ENCODE measurements at places on chromosomes 1 and 21. TPM values are rescaled to one million over a fixed set of nuclear protein-coding genes. Genes with fewer than 3 reads are reported as not detected.

ETV3L gene
- polyA plus RNA-seq, result not detected

CDK18 gene
- polyA plus RNA-seq, result 52.0 TPM

GCSAML gene
- polyA plus RNA-seq, result not detected

HRNR gene
- polyA plus RNA-seq, result under 0.01 TPM

APP gene
- polyA plus RNA-seq, result 434 TPM

TTC34 gene
- polyA plus RNA-seq, result 0.20 TPM

SPRR2A gene
- 0.97 TPM for polyA plus RNA-seq

HTR6 gene
- not detected for polyA plus RNA-seq

RGS5 gene
- polyA plus RNA-seq, result 56.5 TPM

KIF14 gene
- 0.07 TPM for polyA plus RNA-seq

FOXD2 gene
- 0.31 TPM for polyA plus RNA-seq

CA14 gene
- polyA plus RNA-seq, result not detected

CIART gene
- polyA plus RNA-seq, result 19.2 TPM

KRTAP21-2 gene
- not detected for polyA plus RNA-seq

ANKRD34A gene
- 1.0 TPM for polyA plus RNA-seq

C1orf53 gene
- 15.4 TPM for polyA plus RNA-seq

IPP gene
- polyA plus RNA-seq, result 13.2 TPM

DCST1 gene
- not detected for polyA plus RNA-seq

SOX13 gene
- polyA plus RNA-seq, result 23.6 TPM

MRAP gene
- polyA plus RNA-seq, result 68.6 TPM

ACTL8 gene
- polyA plus RNA-seq, result not detected

CYP4A11 gene
- not detected for polyA plus RNA-seq

MFSD2A gene
- 1.1 TPM for polyA plus RNA-seq

ELF3 gene
- polyA plus RNA-seq, result 1.0 TPM

POFUT2 gene
- polyA plus RNA-seq, result 68.9 TPM

ZNF593OS gene
- polyA plus RNA-seq, result not detected

ADGRB2 gene
- 9.2 TPM for polyA plus RNA-seq

DUSP23 gene
- 75.8 TPM for polyA plus RNA-seq

F5 gene
- 0.13 TPM for polyA plus RNA-seq

SEC22B gene
- 25.7 TPM for polyA plus RNA-seq

SESN2 gene
- polyA plus RNA-seq, result 5.6 TPM

GBP5 gene
- 2.4 TPM for polyA plus RNA-seq

GIPC2 gene
- 14.8 TPM for polyA plus RNA-seq

C1orf226 gene
- 3.4 TPM for polyA plus RNA-seq

FBXO28 gene
- polyA plus RNA-seq, result 10.8 TPM

CD5L gene
- polyA plus RNA-seq, result 0.16 TPM

SYT14 gene
- polyA plus RNA-seq, result 1.5 TPM
